Endodermal cell (in vitro differentiated cells): ENCODE measurements at places on chromosomes 1 and 21. TPM values are rescaled to one million over a fixed set of nuclear protein-coding genes. Genes with fewer than 3 reads are reported as not detected.
A peak's percentile ranks its signal among the peaks of the same experiment; 100 is the strongest.

- H3K27ac ChIP-seq: no peak overlapping the region
- H3K4me3 ChIP-seq: no peak overlapping the region
- H3K4me1 ChIP-seq: no peaks in the 10 kb centered on the region
- no peaks in the 10 kb centered on the region for H3K27me3 ChIP-seq
- peaks cover 66% of the 10 kb centered on the region for H3K36me3 ChIP-seq
Measured at GRCh38 chr1:12276225-12276624, 46.4 kb downstream of the VPS13D start.

DNA sequence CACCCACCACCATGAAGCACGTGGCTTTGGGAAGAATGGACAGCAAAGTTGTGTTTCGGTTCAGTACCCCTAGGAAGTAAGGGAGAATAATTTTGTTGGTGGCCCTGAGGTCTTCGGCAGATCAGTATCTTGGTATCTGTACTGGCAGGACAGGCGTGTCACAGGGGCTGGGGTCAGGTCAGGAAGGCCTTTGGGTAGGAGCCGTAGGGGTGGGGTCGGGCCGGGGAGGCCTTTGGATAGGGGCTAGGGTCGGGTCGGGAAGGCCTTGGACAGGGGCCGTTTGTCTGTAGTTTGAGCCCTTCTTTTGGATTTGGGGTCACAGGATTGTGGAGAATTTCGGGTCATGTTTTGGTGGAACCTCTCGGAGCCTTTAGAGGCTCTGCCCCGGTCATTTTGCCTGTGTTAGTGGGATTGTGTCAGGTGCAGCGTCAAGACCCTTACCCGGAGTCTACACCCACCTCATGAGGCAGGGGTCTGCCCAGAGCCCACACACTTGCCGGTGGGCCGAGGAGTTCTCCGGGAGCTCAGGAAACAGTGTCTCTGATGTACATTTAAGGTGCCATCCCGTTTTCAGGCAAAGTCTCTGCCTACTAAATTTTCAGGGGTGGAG, 75.3 kb upstream of the COL6A1 start:
- H3K4me3 ChIP-seq: no peak overlapping the region
- H3K4me1 ChIP-seq: no peaks in the 10 kb centered on the region
- H3K27me3 ChIP-seq: no peaks in the 10 kb centered on the region
- no peaks in the 10 kb centered on the region for H3K36me3 ChIP-seq
- DNase-seq: no peak
- no peak overlapping the region for H3K27ac ChIP-seq

- H3K4me1 ChIP-seq: no peaks in the 10 kb centered on the region
- H3K4me3 ChIP-seq: no peak overlapping the region
- H3K36me3 ChIP-seq: peaks cover 19% of the 10 kb centered on the region
- no peaks in the 10 kb centered on the region for H3K27me3 ChIP-seq
- DNase-seq: no peak
Measured at GRCh38 chr1:178774263-178774662, 49.2 kb downstream of the RALGPS2 start.

S100A12 gene
- not detected in 2 replicates for total RNA-seq

DNA sequence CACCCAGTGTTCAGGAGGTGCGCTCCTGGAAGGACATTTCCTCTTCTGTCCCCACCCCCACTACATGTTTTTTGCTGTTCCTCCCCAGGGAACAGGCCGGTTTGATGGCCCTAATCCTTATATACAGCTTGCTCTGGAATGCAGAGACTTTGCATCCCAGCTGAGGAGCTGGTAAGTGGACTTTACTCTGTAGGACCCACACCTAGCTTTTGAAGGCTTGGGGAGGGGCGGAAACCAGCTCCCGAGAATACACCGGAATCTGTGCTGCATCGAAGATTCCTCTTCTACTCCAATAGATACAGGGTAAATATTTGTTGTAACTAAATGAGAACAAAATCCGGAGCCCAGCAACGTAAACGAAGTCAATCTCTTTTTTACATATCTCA, 1.2 kb upstream of the CGN start:
- H3K4me1 ChIP-seq: peaks cover 15% of the 10 kb centered on the region
- peak overlapping the region; percentile 55 for H3K27ac ChIP-seq
- no peaks in the 10 kb centered on the region for H3K27me3 ChIP-seq
- H3K4me3 ChIP-seq: peak overlapping the region; percentile 82
- peak; percentile 83 for DNase-seq

DNA sequence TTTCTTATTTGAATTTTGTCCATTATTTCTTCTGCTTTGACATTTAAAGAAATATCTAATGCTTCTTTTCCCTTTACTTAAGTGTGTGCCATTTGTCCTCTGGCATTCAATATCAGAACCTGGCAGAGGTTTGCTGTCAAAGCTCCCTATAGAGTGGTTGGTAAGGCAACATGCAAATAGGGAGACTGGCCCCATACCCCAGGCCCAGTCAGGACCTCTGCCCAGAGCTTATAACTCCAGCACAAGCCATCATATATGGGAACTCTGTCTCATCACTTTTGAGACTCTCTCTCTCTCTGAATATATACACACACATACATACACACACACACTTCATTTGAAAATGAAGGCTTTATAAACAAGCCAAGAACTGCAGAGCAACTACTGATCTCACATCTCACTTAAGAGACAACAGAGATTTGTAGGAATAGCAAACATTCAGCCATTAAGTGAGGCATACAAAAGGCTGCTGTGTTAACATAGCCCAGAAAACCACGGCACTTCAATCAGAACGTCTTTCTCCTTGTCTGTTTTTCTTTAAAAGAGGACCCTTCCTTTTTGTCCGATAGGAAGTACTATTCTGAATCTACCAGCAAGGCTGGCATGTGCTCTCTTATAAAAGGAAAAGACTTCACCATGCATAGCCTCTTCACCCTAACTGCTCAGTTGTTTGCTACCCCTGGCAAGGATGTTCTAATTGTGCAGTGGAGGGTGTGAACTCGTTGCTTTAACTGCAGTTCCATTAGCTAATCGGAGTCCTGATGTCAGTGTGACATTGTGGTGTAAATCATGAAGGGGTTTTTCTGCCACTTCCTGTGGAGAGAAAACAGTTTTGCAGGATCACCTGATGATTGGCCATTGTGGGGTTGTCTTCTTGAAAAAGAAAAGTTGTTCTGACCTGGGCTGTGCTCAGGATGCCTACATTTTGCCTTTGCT, 101.7 kb downstream of the NR5A2 start:
- no peaks in the 10 kb centered on the region for H3K27me3 ChIP-seq
- H3K4me1 ChIP-seq: peaks cover 5% of the 10 kb centered on the region
- no peak overlapping the region for H3K27ac ChIP-seq
- H3K4me3 ChIP-seq: no peak overlapping the region
- DNase-seq: peak; percentile 67
- no peaks in the 10 kb centered on the region for H3K36me3 ChIP-seq

DNA sequence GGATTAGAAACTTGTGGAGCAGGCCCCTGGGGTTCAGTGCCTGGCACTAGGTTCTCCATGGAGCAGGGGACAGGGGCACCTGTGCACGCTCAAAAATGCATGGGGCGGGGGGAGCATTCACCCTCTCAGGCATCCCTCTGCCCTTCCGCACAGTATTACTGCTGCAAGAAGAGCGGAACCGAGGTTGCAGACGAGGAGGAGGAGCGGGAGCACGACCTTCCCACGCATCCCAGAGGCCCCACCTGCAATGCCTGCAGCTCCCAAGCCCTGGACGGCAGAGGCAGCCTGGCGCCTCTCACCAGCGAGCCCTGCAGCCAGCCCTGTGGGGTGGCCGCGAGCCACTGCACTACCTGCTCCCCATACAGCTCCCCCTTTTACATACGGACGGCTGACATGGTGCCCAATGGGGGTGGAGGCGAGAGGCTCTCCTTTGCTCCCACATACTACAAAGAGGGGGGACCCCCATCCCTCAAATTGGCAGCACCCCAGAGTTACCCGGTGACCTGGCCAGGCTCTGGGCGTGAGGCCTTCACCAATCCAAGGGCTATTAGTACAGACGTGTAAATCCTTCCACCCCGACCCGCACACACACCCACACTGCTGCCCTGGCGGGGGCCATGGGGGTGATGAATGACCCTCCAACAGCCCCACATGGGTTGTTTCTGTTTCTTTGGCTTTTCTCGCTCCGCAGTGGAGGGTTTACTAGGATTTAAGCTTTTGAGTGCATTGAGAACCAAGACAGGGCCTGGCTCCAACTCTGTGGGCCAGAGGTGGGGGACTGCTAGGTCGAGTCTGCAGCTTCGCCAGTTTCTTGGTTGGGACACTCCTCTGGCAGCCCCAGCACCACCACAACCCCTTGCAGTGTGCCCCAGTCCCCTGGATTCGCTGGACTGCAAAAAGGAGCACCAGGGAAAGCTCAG, 63.7 kb downstream of the TOR1AIP2 start:
- H3K4me3 ChIP-seq: no peak overlapping the region
- DNase-seq: no peak
- no peaks in the 10 kb centered on the region for H3K36me3 ChIP-seq
- peaks cover 23% of the 10 kb centered on the region for H3K27me3 ChIP-seq
- H3K4me1 ChIP-seq: no peaks in the 10 kb centered on the region

LPAR3 gene
- 0.89 to 1.8 TPM (median 1.3 TPM) in 3 replicates for total RNA-seq

- DNase-seq: no peak
- no peaks in the 10 kb centered on the region for H3K27me3 ChIP-seq
- no peaks in the 10 kb centered on the region for H3K4me1 ChIP-seq
- no peak overlapping the region for H3K4me3 ChIP-seq
- no peaks in the 10 kb centered on the region for H3K36me3 ChIP-seq
- H3K27ac ChIP-seq: no peak overlapping the region
Measured at GRCh38 chr1:185271921-185272320, 45.1 kb downstream of the IVNS1ABP start.

GRCh38 chr1:11281518-11282331, 8.7 kb downstream of the UBIAD1 start:
- H3K4me3 ChIP-seq: no peak overlapping the region
- H3K27ac ChIP-seq: no peak overlapping the region
- H3K4me1 ChIP-seq: peaks cover 10% of the 10 kb centered on the region
- peaks cover 20% of the 10 kb centered on the region for H3K36me3 ChIP-seq
- no peak for DNase-seq

SLC5A9 gene
- total RNA-seq: 114 to 295 TPM (median 115 TPM) in 3 replicates

GRCh38 chr1:229229721-229230139, 41.2 kb upstream of the RAB4A start:
- H3K4me1 ChIP-seq: peaks cover 12% of the 10 kb centered on the region
- no peak overlapping the region for H3K4me3 ChIP-seq
- H3K27ac ChIP-seq: peak overlapping the region; percentile 33
- H3K27me3 ChIP-seq: peaks cover 14% of the 10 kb centered on the region

ASPM gene
- total RNA-seq: 31.7 and 31.8 TPM in 2 replicates

- H3K27me3 ChIP-seq: peaks cover 57% of the 10 kb centered on the region
- no peak overlapping the region for H3K27ac ChIP-seq
- DNase-seq: peak; percentile 76
- no peaks in the 10 kb centered on the region for H3K36me3 ChIP-seq
- no peaks in the 10 kb centered on the region for H3K4me1 ChIP-seq
Measured at GRCh38 chr1:47593013-47593568, 155.2 kb downstream of the FOXD2 start.

- no peak overlapping the region for H3K27ac ChIP-seq
- no peaks in the 10 kb centered on the region for H3K27me3 ChIP-seq
- peak; percentile 48 for DNase-seq
- no peaks in the 10 kb centered on the region for H3K4me1 ChIP-seq
- H3K4me3 ChIP-seq: no peak overlapping the region
Measured at GRCh38 chr1:93567255-93567918, 114.2 kb downstream of the BCAR3 start.

DNA sequence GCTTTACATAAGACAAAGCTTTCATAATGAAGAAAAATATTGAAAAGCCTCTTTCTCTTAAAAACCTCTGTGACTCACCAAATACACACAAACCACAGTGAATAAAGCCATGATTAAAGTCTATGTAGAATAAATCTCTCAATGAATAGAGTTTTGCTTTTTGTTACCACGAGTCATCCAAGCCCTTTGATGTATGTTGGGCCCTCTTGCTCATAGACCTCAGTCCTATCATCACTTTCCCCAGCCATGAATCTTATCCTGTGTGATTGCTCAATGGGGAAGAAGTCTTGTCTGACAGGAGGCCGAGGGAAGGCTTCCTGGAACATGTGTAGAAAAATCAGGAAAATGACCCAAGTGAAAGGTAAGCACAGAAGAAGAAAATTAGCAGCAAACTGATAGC, 60.8 kb downstream of the NGF start:
- H3K4me1 ChIP-seq: no peaks in the 10 kb centered on the region
- H3K27me3 ChIP-seq: peaks cover 6% of the 10 kb centered on the region
- no peak overlapping the region for H3K27ac ChIP-seq
- no peaks in the 10 kb centered on the region for H3K36me3 ChIP-seq
- no peak overlapping the region for H3K4me3 ChIP-seq
- no peak for DNase-seq

GRCh38 chr1:234848972-234849649, 239.1 kb upstream of the IRF2BP2 start:
- peak; percentile 44 for DNase-seq
- peaks cover 4% of the 10 kb centered on the region for H3K4me1 ChIP-seq
- H3K27me3 ChIP-seq: no peaks in the 10 kb centered on the region
- no peak overlapping the region for H3K27ac ChIP-seq

DNA sequence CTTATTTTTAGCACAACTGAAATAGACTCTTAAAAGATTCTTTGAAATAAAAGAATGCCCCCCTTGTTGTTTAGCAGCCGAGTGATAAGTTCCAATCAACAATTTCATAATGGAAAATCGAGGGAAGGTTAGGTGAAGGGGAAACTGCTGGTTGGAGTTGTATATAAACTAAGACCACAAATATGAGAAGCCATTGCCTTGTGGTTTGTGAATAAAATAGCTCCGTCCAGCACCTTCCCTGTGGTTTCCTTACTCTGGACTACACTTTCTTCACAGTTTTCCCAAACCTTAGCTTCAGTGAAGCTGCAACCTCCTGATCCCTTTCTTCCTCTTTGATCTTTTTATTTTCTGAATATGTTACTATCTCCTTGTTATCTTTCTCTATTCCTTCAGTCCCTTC, 6.7 kb upstream of the RAB3GAP2 start:
- H3K27me3 ChIP-seq: no peaks in the 10 kb centered on the region
- no peaks in the 10 kb centered on the region for H3K4me1 ChIP-seq
- no peak for DNase-seq
- no peak overlapping the region for H3K27ac ChIP-seq
- H3K36me3 ChIP-seq: no peaks in the 10 kb centered on the region

DNA sequence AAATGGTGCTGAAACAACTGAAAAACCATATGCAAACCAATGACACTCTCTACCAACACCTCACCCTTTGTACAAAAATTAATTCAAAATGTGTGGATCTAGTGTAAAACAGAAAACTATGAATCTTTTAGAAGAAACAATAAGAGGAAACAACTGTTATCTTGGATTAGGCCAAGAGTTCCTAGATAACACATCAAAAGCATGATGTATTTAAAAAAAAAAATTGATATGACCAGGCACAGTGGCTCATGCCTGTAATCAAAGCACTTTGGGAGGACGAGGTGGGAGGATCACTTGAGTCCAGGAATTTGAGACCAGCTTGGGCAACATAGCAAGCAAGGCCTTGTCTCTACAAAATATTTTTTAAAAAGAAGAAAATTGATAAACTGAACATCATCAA, 79.0 kb downstream of the EIF4G3 start:
- H3K4me1 ChIP-seq: no peaks in the 10 kb centered on the region
- no peak overlapping the region for H3K4me3 ChIP-seq
- no peak for DNase-seq
- no peaks in the 10 kb centered on the region for H3K27me3 ChIP-seq
- peaks cover 25% of the 10 kb centered on the region for H3K36me3 ChIP-seq

GRCh38 chr1:74772945-74773344, 40.0 kb downstream of the TYW3 start:
- no peaks in the 10 kb centered on the region for H3K36me3 ChIP-seq
- DNase-seq: no peak
- no peaks in the 10 kb centered on the region for H3K27me3 ChIP-seq
- no peaks in the 10 kb centered on the region for H3K4me1 ChIP-seq

- no peaks in the 10 kb centered on the region for H3K27me3 ChIP-seq
- H3K4me1 ChIP-seq: peaks cover 11% of the 10 kb centered on the region
- H3K36me3 ChIP-seq: no peaks in the 10 kb centered on the region
- H3K27ac ChIP-seq: no peak overlapping the region
Measured at GRCh38 chr1:167104256-167104633, 10.4 kb downstream of the STYXL2 start.
